ENCODE measurements at places on chromosomes 11 and 22.

- no peak for DNase-seq
These were observed 29.0 kb upstream of the RASSF10 start for GRCh38 chr11:12979928-12980689.

DNA sequence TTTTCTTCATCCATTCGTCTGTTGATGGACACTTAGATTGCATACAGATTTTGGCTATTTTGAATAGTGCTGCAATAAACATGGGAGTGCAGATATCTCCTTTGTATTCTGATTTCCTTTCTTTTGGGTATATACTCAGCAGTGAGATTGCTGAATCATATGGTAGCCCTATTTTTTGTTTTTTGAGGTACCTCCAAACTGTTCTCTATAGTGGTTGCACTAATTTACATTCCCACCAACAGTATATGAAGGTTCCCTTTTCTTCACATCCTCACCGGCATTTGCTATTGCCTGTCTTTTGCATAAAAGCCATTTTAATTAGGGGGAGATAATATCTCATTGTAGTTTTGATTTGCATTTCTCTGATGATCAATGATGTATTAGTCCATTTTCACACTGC lies 96.1 kb downstream of the PRR5L start:
- no peak for DNase-seq

DNA sequence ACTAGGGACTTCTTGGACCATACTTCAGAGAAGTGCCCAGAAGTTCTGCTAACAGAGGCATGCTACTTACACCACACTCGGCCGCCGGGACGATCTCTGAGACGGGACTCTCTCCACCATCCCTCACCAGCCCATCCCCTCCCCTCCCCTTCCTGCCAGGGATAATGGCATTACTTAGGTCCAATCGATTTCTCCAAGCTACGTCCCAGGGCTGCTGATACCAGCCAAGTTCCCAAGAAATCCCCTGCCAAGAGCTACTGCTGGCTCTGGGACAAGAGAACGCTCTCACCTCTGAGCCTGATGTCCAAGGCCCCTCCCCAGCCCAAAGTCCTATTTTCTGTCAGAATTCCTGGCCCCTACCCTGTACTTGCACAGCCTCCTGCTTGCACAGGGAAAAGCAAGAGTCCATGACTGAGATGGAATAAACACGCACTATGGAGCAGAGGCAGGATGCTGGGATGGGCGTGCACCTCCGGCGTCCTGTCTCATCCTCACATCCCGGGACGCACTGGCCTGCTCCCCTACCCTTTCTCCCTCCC lies 42.7 kb downstream of the GDPD5 start:
- no peak for DNase-seq

GRCh38 chr11:33634291-33634834 lies 66.3 kb downstream of the C11orf91 start:
- peak; percentile 65 for DNase-seq

- DNase-seq = no peak
These were observed 30.3 kb downstream of the CNTF start for GRCh38 chr11:58652726-58653280.

GRCh38 chr11:125675196-125675595 lies 5.5 kb downstream of the ACRV1 start:
- DNase-seq = no peak

DNA sequence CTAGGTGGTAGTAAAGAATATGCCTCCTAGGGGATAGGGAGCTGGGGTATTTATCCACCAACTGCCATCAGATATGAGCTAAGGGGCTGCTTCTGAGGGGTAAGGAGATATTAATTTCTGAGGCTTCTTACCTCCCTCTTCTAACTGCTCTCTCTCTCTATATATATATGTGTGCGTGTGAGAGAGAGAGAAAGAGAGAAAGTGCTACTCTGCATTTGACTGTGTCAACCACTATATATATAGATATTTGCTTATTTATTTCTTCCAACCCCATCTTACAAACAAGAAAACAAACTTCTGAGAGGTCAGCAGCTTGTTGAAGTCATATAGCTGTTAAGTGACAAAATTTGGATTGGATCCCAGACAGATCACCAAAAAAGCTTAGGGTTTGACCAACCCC lies 5.9 kb upstream of the HEPACAM start:
- no peak for DNase-seq

GRCh38 chr22:49929211-49929979 lies 11.0 kb downstream of the CRELD2 start:
- DNase-seq = peak; percentile 79

GRCh38 chr11:116513894-116514293 lies 258.9 kb downstream of the BUD13 start:
- DNase-seq = peak; percentile 7

GRCh38 chr22:23280356-23281052 lies 100.2 kb downstream of the BCR start:
- no peak for DNase-seq

DNA sequence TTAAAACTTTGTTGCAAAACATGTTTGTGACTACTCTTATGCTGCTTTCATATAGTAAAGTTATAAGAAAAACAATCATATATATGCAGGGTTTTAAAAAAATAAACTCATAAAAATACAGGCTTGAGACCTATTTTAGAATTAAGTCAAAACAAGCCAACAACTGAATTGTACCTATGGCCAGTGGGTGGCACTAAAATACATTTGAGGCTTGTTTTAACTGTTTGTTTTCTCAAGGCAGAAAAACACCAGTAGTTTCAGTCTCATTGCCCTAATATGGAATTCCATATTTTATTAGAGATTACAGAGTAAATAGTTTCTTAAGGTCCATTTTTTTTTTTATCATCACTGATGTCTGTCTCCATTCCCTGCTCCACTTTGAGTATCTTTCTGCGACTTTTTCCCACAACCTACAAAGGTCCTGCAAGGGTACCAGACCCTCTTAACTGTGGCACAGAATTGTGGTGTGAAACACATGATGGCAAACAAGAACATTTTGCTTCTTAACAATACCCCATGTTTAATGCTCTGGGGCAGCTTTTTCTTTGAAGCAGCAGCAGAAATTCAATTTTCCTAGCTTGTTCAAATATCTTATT lies 8.5 kb upstream of the CCDC89 start:
- DNase-seq = peak; percentile 48
